ENCODE measurements at places on chromosomes 12 and 14. TPM values are rescaled to one million over a fixed set of nuclear protein-coding genes. Genes with fewer than 3 reads are reported as not detected.

The EIF2S3B gene
- polyA plus RNA-seq: 3.1 TPM

The PDE3A gene
- 0.91 TPM for polyA plus RNA-seq

GRCh38 chr14:39320318-39320717 lies 86.6 kb downstream of the MIA2 start:
- DNase-seq: no peak

- DNase-seq: no peak
Observed at GRCh38 chr14:52338051-52338681, 24.1 kb downstream of the PTGER2 start.

DNA sequence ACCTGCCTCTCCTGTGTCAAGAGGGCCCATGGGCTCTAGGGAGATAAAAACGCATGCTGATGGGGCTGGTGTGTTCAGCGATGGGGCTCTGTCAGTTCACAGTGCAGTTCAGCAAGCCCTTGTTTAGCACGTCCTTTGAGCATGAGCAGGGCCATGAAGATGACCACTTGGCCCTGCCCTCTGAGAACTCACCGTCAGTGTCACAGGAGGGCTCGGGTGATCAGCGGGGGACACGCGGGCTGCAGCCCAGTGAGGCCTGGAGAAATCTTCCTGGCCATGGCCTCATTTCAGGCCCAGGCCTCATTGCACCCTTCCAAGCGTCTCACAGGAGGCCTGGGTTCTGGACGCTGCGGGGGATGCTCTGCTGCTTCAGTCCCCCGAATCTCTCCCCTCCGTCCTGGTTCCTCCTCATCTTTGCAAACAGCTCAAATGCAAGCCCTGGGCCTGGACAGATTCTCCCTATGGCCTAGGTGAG lies 181.6 kb downstream of the ADGRD1 start:
- DNase-seq: no peak

DNA sequence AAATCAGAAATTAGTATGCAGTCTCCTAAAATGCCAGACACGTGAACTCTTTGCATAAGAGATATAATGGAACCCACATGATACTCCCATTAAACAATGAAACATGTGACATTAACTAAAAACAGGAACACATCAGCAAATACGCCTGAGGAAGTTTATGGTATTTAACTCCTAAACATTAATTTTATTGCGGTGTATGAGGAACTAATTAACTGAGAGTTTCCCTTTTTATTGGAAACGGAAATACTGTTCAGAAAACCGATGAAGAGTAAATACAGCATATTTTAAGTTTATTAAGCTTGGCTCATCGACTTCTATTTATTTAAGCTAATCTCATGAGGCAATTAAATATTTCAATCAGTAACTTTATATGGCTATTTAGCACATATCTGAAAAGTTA lies 290.3 kb downstream of the SOX5 start:
- DNase-seq: no peak

Data from H1 (cell line).